ENCODE measurements at places on chromosomes 7 and 10. TPM values are rescaled to one million over a fixed set of nuclear protein-coding genes. Genes with fewer than 3 reads are reported as not detected.

DNA sequence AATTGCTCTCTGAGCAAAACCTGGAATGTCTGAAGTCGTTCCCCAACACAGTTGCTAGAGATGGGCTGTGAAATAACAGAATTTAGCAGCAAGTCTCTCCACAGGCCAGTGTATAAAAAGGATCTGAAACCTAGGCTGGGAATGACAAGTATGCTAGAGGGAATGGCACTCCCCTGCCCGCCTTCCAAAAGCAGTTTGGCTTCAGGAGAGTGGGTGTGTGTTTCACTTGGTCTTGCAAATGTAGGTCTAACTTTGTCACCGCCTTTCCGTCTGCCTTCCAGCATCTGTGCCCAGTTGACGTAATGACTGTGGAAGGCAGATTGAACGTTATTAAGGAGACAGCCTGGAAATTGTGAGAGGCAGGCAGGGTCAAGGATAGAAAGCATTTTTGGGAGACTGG is 18.0 kb upstream of the MTURN start:
- DNase-seq: no peak

DNA sequence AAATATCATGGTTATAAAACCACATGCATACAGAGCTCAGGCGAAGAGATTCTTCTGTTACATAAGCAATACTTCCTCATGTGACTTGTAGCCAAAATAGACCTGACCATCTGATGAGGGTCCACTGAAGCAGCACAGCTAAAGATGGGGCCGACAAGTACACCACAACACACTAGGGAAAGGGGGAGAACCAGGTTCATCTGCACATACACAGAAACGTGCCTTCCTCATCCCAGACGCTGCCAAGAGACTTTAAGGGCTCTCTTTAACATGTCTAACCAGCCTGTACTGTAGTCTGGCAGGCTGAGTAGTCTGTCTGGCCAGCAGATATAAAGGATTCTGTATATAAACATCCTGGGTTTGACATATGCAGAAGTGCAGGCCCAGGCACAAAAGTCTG is 30.3 kb downstream of the ERCC6 start:
- DNase-seq: no peak

Gene TMEM236
- total RNA-seq: 0.37 TPM

Gene SPDYE1
- not detected for total RNA-seq

Gene IFIT1B
- not detected for total RNA-seq

Gene TMEM229A
- not detected for total RNA-seq

Gene CALHM2
- 4.2 TPM for total RNA-seq
